Stimulated activated CD4-positive, alpha-beta T cell treated with anti-CD3 and anti-CD28 coated beads, Interleukin-15, amount 100 ng/mL, for 1 hour (primary cell): ENCODE measurements at places on chromosomes 12 and 14.

DNA sequence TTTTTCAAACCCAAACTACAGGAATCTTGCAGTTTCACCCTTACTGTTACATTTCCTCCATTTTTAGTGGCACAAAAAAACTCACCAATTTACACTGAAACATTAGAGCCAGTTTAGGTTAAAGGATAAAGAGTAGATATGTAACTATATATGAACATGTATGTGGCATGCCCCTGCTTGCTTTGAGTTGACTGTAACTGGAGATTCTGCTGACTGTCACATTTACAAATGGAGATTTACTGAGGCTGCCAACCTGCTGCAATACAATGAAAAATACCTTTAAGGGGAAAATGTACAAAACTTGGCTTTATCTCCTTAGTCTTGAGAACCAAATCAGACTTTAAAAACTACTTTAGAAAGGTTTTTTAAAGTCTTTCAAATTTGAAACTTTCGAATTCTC is 28.3 kb downstream of the STON2 start:
- DNase-seq: no peak

- no peak for DNase-seq
Measured at GRCh38 chr14:91263329-91263728, 18.8 kb upstream of the GPR68 start.

- DNase-seq: no peak
Measured at GRCh38 chr12:66035288-66035966, 95.1 kb downstream of the LLPH start.

GRCh38 chr12:5969156-5969973 is 24.3 kb upstream of the ANO2 start:
- no peak for DNase-seq

DNA sequence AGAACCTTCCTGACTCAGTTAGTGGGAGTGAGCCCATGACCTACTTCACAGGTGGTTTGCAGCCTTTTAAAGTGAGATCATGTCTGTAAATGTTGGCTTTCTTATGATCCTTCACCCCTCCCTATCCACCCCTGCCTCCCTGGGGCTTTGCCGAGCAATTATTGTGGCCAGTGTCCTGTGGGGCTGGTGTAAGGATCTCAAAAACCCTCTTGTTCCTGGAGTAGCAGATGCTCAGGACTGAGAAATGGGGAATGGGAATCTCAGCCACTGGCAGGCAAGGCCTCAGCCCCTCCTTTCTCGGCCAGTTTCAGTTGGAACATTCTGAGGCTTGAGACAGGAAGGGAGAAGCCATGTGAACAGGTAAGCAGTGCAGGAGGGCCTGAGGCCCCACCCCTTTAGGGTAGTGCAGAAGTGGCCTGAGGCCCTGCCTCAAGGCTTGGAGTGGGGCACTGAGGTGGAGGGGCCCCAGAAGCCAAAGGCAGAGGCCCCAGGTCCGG is 53.8 kb downstream of the PLEKHG3 start:
- no peak for DNase-seq

DNA sequence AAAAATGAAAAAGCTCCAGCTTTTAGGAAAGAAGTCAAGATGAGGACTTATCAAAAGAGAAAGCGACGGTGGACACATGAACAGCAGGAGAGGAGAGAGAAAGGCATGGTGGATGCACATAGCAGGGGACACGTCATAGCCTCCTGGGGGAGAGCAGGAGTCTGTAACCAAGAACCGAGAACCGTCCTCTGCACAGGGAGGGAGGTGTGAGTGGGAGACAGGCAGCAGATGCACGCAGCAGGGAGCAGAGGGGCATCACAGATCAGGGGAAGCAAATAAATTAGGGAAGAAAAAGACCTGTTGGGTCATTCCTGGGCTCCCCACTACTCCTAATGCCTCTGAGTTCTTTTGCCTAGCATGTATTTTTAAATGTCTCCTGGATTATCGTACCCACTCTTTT is 138.1 kb upstream of the RMST start:
- DNase-seq: no peak

- no peak for DNase-seq
Measured at GRCh38 chr12:94769776-94770759, 119.7 kb upstream of the TMCC3 start.

- no peak for DNase-seq
Measured at GRCh38 chr14:59362513-59362912, 102.7 kb downstream of the GPR135 start.

- DNase-seq: no peak
Measured at GRCh38 chr12:15268927-15269552, 47.8 kb upstream of the RERG start.

DNA sequence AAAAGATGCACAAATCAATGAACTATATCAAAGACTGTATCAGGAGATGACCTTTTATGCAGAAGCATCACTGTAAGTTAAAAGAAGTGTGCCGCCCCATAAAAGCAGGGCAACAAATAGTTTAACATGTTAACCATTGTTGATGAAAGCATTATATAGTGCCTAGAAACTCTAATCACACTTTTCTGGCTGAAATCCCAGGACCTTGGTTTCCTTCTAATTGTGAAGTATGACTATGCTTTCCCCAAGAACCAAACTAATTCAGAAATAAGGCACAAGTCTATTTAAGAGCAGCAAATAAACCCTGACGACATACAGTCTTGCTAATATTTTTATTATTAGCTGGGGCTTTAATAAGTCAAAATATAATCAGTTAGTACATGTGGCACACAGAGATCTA is 21.7 kb downstream of the RACGAP1 start:
- no peak for DNase-seq

GRCh38 chr12:46831335-46832129 is 5.7 kb upstream of the SLC38A4 start:
- DNase-seq: no peak
